Activated CD8-positive, alpha-beta memory T cell treated with anti-CD3 and anti-CD28 coated beads for 48 hours (primary cell): ENCODE measurements at places on chromosomes 1 and 21.

DNA sequence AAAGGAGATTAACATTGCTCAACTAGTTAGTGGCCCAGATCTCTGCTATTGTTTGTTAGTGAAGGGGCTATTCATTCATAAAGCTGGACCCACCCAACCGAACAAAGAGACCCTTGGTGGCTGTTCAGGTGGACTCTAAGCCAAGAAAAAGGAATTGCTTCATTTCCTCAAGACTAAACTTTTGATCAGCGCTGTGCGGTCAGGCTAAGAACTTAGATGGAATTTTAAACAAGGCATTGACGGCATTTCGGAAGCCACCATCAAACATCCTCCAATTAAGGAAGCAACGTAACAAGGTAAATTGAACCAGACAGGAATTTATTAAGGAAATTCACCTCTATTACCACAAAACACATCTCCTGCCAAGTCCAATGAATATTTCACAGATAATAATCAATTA is 19.9 kb upstream of the SHCBP1L start:
- DNase-seq: no peak

DNA sequence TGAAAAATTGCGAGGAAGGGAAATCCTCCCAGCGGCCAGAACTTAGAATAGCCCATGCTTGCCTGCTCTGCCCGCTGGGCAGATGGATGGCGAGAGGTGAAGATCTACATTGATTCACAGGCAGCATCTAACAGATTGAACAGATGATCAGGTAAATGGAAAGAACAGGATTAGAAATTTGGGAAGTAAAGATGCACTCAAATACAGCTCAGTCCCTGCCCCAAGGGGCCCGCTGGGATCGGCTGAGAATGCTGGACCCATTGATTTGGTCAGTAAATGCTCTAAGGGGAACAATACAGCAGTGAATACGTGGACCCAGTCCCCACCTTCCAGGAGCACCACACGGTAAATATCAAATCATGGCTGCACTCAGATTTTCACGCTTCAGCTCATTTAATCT is 248.2 kb downstream of the MATN1 start:
- DNase-seq: no peak

DNA sequence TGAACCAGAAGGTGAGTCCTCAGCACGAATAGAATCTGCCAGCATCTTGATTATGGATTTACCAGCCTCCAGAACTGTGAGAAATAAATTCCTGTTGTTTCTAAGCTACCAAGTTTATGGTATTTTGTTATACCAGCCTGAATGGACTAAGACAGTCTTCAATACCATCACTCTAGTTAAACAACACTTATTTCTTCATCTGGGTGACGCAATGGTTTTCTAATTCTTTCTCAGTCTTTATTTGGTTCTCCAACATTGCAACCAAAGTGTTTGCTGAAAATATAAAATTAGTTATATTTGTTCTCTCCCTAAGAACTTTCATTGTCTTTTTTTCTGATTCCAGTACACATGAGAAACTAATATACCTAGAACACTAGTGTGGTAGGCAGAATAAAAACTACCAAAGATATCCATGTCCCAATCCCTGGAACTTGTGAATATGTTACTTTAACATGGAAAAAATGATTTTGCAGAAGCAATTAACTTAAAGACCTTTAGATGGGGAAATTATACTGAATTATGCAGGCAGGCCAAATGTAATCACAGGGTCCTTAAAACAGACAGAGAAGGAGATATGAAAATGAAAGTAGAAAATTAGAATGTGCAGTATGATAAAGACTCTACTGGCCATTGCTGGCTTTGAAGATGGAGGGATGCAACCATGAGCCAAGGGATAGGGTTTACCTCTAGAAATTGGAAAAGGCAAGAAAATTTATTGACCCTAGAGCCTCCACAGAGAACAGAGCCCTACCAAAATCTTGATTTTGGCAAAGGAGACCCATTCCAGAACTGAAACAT is 1115.1 kb downstream of the PLA2G4A start:
- DNase-seq: no peak

DNA sequence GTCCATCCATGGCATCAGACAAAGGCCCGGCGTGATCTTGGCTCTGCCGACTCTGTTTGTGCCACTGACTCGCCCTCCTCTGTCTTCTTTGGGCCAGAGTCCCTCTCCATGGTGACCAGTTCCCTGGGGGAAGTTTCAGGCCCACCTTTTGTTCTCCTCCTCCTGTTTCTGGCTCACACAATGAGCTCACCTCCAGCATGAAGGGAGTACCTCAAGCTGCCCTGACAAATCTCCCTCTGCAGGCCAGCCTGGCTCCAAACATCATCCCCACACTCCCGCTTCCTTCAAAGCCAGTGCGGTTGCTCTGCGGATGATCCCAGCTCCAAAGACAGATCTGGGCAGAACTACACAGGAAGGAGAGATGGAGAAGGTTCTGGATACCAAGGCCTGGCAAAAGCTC is 576.6 kb downstream of the NPHP4 start:
- DNase-seq: no peak

GRCh38 chr1:37234941-37235418 is 200.7 kb upstream of the GRIK3 start:
- DNase-seq: no peak

GRCh38 chr1:103937763-103938357 is 188.2 kb downstream of the AMY1C start:
- no peak for DNase-seq

DNA sequence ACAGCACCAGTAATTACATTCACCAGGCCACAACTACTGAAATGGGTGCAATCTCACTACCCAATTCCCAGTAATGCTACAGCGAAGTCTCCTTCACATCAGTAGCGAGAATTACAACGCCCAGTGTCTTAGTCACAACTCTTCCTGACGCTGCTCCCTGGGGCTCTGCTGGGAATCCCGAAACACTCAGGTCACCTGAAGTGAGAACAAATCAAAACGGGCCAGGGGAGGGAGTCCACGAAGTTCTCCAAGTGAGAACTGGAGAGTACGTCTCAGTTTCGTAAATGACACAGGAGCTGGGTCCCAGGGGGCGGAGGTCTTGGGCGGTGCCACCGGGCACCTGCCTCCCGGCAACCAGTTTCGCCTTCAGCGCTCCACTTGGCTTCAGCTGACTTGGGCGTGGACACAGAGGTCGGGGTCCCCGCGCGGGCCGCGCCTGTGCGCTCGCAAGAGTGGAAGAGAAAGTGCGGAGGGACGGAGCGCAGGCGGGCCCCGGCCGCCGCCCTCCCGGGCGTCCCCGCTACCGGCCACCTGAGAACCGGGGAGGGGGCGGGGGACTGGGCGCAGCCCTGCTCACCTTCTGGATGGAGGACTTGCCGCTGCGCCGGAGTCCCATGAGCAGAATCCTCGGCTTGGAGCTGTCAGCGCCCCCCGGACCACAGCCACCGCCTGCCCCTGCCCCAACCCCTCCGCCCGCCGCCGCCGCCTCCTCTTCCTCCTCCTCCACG is 575 bp downstream of the RRAGC start:
- peak; percentile 9 for DNase-seq

GRCh38 chr1:204974327-204974726 is 68.7 kb upstream of the CNTN2 start:
- DNase-seq: no peak

DNA sequence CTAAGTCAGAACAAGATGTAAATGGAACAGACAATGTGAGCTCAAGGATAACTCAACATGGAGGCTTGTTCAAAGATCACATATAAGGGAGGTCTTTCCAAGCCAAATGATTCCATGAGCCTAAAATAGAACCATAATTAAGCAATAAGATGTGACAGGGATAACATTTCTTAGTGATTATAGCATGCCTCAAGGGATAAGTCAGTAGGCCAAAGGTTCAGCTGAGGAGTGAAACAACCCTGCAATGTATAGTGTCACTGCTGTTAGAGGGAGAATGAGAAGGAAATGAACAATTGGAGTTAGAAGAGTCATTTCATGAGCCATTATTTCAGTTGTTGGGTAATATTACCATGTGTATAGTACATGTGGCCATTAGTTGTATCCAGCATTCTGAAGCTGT is 25.0 kb downstream of the GORAB start:
- DNase-seq: no peak

- DNase-seq: no peak
These were observed 25.8 kb upstream of the EVA1B start for GRCh38 chr1:36349241-36349671.

- no peak for DNase-seq
These were observed 10.1 kb downstream of the AGT start for GRCh38 chr1:230703679-230704385.

DNA sequence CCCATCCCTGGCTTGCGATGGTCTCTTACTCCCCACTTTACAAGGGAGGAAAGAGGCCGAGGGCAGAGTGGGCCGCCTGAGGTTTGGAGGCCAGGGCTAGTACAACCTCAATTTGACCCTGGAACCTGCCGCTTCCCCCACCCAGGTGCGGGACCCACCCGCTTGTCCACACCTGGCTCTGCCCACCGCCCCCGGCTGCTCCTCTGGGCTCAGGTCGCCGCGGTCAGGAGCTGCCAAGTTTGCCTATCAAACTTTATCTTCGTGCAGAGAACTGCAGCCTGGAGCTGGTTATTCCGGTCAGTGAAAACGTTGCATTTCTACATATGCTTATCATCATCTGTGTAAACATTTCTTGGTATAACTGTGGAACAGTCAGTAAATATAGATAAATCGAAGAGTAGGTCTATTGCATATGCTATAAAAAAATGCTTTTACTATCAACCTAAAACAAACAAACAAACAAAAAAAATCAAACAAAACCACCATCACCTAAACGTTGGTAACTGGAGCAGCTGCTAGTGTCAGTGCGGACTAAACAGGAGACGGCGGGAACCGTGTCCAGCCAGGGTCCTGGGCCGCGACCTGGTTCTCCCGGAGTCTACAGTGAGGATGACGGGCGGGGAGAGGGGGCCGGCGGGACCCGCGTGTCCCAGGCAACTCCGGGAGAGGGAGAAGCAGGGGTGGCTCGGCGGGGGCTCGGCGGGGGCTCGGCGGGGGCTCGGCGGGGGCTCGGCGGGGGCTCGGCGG is 906 bp upstream of the ADARB1 start:
- DNase-seq: no peak

GRCh38 chr1:103101399-103101798 is 6.9 kb downstream of the COL11A1 start:
- DNase-seq: no peak

DNA sequence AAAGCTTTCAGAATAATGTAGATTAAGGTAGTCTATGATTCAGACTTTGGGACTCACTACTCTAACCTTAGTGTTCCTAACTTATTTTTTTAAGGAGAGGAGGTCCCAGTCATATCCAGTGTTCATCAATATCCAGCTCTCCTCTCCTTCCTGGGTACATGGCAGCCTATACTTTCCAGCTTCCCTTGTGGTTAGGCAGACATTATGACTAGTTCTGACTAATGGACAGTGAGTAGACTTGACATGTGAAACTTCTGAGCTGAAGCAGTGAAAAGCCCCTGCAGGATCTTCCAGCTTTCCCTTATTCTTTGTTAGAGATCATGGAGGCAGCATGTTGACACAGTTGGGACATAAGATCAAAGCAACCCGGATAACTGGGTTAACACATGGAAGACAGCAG is 144.2 kb downstream of the PTPRU start:
- DNase-seq: no peak

GRCh38 chr21:16713331-16714117 is 799.3 kb upstream of the CXADR start:
- no peak for DNase-seq

DNA sequence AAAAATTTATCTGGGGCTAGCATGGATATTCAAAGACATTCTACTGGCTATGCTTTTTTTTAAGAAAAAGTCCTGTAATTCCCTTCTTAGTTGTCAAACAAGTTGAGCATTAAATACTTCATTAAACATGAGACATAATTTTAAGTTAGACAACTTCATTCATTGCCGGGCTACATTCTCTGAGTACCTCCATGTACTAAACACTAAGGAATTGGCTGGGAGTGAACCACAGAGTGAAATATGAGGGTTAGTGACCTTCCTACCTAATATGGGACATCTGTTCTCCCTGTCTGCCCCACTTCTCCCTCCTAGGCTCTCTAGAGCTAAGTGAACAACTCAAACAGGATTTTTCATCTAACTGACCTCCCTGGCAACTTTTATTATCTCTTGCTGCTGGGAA is 370.4 kb downstream of the VAV3 start:
- DNase-seq: no peak

- DNase-seq: no peak
These were observed 50.5 kb downstream of the CASZ1 start for GRCh38 chr1:10745886-10746455.

DNA sequence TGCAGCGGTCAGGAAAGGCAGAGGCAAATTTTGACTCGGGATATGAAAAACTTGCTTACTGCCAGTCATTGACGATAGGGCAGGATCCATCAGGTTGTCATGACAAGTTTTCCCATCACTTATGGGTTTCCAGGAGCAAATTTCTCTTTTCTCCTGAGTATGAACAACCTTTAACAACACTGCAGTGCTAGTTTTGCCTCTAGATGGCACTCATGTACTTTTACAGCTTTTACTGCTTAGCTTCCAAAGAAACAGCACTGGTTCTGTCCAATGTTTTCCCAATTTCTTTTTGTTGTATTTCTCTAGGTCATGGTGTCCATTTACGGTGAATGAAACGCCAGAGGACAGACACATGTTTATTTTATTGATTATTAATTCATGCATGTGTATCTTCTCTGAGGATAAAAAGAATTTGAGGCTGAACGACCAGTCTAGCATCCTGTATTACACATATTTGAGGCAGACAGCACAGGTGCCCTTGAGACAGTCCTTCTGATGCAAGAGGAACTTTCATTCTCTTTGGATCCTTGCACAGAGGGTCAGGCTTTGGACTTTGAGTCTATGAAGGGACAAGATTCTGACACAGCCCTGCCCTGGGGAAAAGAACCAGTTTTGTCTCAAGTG is 112.3 kb upstream of the TRABD2B start:
- no peak for DNase-seq

- DNase-seq: no peak
These were observed 12.9 kb downstream of the PPIE start for GRCh38 chr1:39751595-39751994.

DNA sequence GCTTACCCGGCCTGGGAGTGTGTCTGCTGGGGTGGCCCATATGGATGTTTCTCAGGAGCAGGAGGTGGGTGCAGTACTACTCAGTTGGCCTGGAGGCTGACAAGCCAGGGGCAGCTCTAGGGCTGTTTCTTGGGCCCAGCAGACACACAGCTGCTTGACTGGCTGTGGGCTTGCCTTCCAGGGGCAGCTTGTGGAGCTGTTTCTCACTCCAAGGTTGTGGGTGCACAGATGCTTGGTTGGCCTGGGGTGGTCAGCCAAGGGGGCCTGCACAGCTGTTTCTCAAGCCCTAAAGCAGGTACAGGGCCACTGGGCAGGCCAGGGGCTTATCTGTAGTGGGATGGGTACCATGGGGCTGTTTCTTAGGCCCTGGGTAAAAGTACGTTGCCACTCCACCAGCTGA is 1078.1 kb upstream of the ADGRL2 start:
- no peak for DNase-seq
